H4 (cell line): ENCODE measurements at places on chromosomes 3 and 15. TPM values are rescaled to one million over a fixed set of nuclear protein-coding genes. Genes with fewer than 3 reads are reported as not detected.

GRCh38 chr15:34332553-34333120 lies 4.9 kb downstream of the SLC12A6 start:
- no peak for DNase-seq

- no peak for DNase-seq
Observed at GRCh38 chr15:99925661-99926461, 192.6 kb upstream of the LYSMD4 start.

GRCh38 chr3:143600756-143601718 lies 247.2 kb downstream of the SLC9A9 start:
- no peak for DNase-seq

GRCh38 chr3:62503516-62503915 lies 130.2 kb upstream of the FEZF2 start:
- DNase-seq = no peak

- DNase-seq = no peak
Observed at GRCh38 chr3:72461787-72462186, 386.5 kb downstream of the SHQ1 start.

DNA sequence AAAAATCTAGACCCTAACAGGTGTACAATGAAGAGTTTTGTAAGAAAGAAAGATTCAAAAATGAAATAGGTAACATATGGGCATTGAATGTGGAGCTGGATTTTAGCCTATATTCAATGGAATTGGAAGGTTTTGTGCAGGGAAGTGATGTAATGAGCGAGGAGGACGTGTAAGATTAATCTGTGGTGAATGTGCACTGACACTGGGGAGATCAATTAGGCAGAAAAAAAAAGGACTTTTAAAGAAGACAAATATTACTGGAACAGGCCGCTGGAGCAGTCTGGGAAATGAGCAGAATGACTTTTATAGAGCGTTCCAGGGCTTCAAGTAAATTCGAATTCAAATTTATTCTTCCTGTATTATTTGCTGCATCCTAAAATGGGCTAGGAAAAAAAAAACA lies 55.2 kb downstream of the PDIA5 start:
- DNase-seq = no peak

DNA sequence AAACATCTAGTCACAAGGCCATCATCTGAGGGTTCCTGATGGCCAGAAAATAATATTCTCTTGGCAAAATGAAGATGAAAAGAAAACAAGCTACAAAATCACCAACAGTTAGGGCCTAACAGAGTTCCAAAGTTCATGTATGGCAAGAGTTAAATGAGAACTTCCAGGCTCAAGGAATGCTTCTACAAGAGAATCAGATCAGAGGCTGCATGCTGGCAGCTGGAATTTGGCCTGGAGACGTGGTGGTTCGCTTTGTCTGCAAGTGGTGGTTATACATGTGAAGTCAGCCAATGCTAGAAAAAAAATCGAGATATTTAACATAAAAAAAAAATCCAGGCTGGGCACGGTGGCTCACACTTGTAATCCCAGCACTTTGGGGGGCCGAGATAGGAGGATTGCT lies 5.6 kb downstream of the SIAH2 start:
- DNase-seq = no peak

DNA sequence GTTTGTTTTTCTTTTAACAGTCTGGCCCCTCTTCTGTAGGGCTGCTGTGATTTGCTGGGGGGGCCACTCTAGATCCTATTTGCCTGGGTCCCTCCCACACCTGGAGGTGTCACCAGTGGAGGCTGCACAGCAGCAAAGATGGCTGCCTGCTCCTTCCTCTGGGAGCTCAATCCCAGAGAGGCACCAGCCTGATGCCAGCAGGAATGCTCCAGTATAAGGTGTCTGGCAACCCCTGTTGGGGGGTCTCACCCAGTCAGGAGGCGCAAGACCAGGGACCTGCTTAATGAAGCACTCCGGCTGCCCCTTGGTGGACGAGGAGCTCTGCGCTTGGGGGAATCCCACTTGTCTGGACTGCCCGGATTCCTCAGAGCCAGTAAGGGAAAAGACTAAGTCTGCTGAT lies 118.3 kb downstream of the GAP43 start:
- DNase-seq = no peak

DNA sequence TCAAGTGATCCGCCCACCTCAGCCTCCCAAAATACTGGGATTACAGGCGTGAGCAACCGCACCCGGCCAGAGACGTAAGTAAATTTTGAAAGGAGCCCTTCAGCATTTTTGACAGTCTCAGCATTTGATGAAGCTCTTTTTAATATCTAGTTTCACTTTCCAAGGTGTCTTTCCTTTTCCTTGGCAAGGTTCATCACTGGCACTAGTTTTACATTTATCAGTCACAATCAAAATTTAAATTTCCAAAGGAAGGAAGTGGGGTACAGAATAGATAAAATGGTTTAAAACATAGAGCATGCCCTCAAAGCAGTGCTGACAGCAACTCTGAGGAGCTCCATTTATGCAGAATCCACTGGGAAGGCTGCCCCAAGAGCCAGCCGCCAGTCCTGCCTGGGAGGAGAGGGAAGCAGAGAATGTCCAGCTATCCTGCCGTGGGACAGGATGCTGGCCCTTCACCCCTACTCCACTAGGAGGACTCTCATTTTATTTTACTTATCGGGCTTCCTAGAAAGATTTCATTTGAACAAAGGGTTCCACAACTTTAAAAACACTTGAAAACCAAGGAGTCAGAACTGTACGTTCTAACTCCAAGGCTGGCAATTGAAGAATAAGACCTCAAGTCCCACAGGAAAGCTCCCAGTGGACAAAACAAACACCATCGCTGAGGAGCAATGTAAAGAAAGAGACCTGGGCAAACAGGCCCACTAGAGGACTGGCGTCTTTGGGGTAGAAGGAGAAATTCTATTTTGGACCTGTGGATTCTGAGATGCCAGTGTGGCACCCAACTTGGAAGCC lies 9.9 kb downstream of the SFMBT1 start:
- no peak for DNase-seq

DNA sequence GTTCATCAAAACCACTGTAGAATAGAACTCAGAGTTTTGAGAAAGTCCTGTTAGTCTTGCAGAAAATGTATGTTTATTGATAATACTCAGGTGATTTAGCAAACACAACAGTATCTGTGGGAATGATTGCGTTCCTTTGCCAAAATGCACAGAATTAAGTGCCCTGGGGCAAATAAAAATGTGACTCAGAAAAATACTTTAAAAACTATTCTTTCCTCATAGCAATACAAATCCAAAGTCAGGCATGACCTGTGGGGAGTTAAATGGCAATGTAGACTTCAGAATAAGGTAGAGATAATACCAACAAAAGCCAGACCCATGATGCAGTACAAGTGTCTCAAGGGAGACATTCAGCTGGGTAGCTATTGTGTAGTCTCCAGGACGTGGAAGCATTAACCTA lies 72.3 kb upstream of the SNTN start:
- DNase-seq = no peak

GRCh38 chr15:64152507-64153387 lies 1.2 kb downstream of the SNX22 start:
- no peak for DNase-seq

DNA sequence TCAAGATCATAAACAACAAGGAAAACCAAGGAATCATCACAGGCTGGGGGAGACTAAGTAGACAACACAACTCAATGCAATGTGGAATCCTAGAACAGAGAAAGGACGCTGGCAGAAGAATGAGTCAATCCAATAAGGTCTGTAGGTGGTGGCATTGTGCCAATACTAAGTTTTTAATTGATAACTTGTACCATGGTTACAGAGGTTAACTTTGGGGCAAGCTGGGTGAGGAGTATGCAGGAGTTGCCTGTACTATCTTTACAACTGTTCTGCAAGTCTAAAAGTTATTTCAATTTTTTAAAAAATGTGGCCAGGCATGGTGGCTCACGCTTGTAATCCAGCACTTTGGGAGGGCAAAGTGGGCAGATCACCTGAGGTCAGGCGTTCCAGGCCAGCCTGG lies 46.2 kb downstream of the RORA start:
- no peak for DNase-seq

DNA sequence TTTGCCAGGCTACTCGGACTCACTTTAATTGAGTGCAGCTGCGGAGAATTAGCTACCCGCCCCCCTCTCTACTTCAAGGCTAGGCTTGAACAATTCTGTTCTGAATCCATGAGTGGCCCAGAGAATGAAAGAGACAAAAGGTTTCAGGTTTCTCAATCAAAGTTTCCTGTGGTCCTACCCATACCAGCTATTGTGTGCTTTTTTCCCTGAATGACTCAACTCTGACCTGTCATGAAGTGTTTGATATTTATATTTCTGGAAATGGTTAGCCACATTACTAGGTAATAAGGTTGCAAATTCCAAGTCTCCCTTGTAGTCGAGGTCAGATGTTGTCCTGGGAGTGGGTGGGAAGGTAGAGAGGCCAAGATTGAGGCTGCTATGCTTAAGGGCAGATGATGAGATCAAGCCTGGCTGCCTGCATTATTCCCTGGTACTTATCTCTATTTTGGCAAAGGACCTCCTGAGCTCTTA lies 392.7 kb upstream of the TBL1XR1 start:
- DNase-seq = peak; percentile 99

GRCh38 chr3:45606003-45606402 lies 11.5 kb downstream of the LIMD1 start:
- DNase-seq = no peak

DNA sequence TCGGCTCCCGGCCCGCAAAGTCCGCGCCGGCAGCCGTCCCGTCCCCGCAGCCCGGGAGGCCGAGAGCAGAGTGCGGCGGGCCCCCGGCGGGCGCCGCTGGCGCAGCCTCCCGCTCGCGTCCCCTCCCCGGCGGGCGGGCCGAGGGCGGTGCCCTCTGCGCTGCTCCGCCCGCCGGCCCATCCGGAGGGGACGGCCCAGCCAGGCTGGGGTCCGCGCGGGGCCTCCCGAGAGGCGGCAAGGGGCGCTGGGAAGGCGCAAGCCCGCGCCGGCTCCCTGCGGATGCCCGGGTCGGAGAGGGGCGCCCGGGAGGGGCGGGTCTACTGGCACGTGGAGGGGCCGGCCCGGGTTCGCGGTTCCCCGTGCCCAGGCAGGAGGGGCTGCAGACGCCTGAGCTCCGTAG lies at the start of the genes CLCN2 and POLR2H:
Gene CLCN2, minus strand, starts transcription at position 74 of the 400 bp plus-strand sequence. CDS start 126 bp downstream, outside the sequence.
Gene POLR2H, plus strand, starts transcription at position 179 of the 400 bp plus-strand sequence. CDS start 1,783 bp downstream, outside the sequence.
- no peak for DNase-seq

DNA sequence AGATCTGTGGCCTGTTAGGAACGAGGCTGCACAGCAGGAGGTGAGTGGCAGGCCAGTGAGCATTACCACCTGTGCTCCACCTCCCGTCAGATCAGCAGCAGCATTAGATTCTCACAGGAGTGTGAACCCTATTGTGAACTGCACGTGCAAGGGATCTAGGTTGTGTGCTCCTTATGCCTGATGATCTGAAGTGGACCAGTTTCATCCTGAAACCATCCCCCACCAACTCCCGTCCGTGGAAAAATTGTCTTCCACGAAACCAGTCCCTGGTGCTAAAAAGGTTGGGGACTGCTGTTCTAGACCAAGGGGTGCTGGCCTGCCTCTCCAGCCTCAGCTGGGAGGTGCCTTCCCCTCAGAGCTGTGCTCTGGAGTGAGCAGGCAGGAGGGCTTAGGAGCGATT lies 61.4 kb downstream of the RPLP1 start:
- no peak for DNase-seq

GPR176 gene
- 20.4 and 21.5 TPM in 2 replicates for total RNA-seq

MNS1 gene
- 0.62 and 0.66 TPM in 2 replicates for total RNA-seq

RAD54L2 gene
- total RNA-seq = 4.0 and 5.7 TPM in 2 replicates

TRIM42 gene
- total RNA-seq = not detected in 2 replicates

SLC35A5 gene
- total RNA-seq = 40.4 and 44.3 TPM in 2 replicates

CIP2A gene
- 15.4 and 22.3 TPM in 2 replicates for total RNA-seq

MESP2 gene
- not detected in 2 replicates for total RNA-seq

RAB6B gene
- 1.1 and 1.5 TPM in 2 replicates for total RNA-seq

FILIP1L gene
- 30.0 and 37.8 TPM in 2 replicates for total RNA-seq

PIGZ gene
- 0.89 and 1.7 TPM in 2 replicates for total RNA-seq

SYNPR gene
- total RNA-seq = not detected in 2 replicates

SERPINI2 gene
- 0.12 TPM in 1 of 2 replicates, not detected in the other for total RNA-seq

SAMD7 gene
- not detected in 2 replicates for total RNA-seq
